NCI-H1048 (cell line): ENCODE measurements at places on chromosomes 12 and 14.

- DNase-seq: no peak
Measured at GRCh38 chr14:88437658-88438057, 52.2 kb downstream of the SPATA7 start.

DNA sequence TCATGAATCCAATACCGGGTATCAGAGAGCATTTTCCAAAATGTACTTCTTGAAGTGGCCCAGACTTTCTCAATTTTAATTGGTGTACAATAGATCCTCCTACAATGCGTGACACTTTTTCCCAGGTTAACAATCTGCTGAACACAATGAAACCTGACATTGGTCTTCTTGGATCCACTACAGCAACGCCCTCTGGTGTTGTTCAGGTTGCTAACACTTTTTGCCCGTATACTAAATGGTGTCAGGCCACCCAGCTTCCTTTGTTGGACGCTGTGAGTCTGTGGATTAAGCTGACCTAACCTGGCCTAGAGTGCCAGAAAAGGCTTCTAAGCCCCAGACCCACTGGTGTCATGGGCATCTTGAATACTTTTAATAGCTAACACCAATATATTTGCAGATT lies 89.2 kb downstream of the KCNK10 start:
- no peak for DNase-seq

DNA sequence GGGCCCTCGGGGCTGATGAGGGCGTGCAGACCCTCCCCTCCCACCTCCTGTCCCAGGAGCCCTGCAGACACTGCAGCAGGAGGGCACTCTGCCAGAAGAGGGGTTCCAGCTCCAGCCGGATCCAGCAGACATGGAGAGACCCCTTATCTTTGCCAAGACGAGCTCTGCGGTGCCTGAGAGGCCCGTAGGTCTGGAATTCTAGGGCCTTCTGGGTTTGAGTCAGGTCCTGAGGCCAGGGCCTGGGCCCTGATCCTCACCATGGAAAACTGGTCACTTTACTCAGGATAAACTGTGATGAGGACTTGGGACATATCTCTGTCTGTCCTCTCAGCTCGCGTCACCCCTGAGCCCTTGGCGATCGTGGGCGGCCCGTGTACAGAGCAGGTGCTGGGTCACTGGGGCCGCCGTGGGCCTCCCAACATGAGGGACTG lies 13.8 kb downstream of the MEG3 start:
- no peak for DNase-seq

- no peak for DNase-seq
Measured at GRCh38 chr14:74555476-74556050, 56.5 kb downstream of the LTBP2 start.

DNA sequence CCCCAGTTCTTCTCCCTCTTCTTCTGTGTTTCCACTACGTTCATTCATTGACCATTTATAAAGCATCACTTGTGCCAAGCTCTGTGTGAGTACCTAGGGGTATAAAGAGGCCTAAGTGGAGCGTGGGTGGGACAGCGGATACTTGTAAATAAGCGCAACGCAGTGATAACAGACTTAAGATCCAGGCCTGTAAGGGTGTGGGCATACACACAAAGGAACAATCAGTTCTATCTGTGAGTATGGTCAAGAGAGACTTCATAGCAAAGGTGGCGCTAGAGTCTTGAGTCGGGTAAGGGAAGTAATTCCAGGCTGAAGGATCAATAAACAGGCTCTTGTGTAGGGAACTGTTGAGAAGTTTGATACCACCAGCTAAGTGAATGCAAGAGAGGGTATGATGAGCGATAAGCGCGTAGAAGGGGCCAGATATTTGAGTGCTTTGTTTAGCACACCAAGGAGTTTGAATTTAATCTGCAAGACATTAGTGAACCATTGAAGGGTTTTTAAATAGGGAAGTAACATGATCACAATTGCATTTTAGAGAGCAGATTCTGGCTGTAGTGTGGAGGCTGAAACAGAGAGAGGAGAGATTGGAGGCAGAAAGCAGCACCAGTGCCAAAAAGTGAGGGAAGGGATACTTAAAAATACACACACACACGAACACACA lies 1.0 kb upstream of the GXYLT1 start:
- no peak for DNase-seq

GRCh38 chr14:102164241-102164641 lies 24.5 kb downstream of the WDR20 start:
- DNase-seq: no peak

DNA sequence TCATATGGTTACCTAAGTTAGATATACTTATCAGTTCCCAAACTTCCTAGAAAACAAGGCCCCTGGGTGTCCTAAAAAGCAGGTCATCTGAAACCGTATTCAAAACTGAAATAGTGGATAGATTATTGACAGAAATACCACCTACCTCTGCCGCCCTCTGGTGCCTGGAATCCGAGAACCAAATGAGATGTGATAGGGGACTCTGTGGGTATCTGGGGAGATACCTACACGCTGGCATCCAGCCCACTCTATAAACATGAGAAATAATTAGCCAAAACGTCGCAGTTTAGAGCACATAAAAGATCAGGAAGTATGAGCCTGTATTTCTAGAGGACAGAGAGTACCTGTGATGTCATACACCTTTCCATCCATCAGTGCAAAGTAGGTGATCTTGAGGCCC lies 4.4 kb downstream of the ORMDL2 start:
- DNase-seq: no peak

DNA sequence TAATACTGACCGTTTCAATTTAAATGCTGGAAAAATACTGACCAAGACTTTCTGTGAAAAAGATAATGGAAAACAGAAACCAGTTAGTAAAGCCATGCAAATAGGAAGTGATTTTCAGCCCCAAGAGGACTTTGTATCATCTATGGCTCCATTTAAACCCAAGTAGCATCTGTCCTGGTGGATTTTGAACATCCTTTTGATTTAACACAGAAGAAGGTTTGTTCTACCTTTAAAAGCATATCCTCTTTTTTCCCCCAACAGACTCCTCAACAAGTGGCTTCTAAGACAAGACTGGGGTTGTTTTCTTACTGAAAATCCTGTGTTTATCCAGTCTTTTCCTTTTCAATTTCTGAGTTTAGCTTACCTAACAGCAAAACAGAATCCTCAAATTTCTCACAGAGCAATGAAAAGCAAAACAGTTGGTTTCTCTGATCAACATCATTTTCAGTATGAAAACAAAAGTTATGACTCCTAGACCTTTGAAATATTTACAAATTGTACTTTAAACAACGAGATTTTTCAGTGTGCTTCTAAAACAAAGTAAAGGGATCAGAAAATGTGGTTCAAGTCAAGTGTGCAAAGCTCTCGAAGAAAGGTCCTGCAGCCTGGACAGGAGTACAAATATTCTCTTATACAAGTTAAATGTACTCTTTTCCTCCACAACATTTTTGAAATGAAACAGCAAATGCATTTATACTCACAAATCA lies 2.9 kb downstream of the PHLDA1 start:
- no peak for DNase-seq

DNA sequence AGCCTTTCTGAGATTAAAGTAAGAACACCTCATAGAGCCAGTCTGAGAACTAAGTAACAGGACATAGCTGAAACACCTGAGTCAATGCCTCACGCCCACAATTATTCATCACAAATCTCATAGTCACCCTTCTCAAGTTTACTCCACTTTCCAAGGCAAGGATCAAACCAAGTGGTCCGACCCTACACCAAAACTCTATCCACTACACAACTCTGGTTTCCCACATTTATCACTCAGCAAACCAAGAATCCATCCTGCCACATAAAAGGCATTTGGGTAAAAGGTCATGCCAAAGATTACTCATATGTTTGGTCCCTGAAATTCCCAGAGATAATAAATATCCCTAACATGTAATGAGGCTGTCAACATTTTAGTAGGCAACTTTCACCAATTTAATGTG lies 144.1 kb downstream of the RPAP3 start:
- no peak for DNase-seq

DNA sequence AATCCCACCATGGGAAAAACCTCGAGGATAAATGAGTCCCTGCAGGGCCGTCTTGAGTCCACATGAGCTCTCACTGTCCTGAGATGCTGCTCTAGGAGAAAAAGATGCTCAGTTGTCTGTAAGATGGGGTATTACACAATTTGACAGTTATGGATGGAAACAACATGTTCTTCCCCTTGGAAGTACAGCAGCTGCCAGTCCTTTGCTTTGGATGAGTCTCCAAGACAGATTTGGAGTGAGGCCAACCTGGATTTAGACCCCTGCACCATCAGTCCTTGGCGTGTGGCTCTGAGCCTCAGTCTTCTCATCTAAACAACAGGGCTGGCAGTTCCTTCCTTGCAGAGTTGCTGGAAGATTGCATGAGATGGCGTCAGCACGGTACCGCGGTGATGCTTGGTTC lies 309.1 kb upstream of the FKBP4 start:
- DNase-seq: no peak

DNA sequence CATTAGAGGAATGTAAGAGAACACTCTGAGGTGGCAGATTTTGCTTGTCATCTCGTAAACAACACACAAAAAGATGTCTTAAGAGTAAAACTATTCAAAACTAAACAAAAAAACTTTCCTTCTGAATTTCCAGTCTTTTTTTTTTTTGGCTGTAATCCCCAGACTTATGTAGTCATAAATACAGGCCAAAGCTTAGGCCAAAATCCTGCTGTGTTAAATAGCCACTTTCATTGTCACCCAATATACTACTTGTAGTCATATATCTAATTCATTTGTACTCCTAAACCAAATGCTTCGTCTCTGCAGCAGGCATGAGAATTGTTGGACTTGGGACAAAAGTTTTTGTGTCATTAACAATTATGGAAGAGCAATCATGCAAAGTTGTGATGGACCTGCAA lies 103.5 kb upstream of the ATF1 start:
- DNase-seq: no peak

GRCh38 chr12:51195841-51196240 lies 22.0 kb downstream of the POU6F1 start:
- DNase-seq: no peak

DNA sequence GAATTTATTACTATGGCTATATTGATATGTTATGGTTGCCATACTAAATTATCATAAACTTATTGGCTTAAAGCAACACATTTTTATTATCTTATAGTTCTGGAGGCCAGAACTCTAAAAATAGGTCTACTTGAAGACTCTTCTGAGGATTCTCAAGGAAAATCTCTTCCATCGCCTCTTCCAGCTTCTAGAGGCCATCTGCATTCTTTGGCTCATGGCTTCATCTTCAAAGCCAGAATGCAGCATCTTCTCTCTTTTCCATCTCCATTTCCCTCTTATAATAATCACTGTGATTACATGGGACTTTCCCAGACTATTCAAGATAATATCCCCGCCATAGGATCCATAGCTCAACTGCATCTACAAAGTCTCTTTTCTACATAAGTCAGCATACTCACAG lies 385.4 kb downstream of the RMST start:
- no peak for DNase-seq

GRCh38 chr14:77043177-77043983 lies 14.9 kb upstream of the IRF2BPL start:
- no peak for DNase-seq

- no peak for DNase-seq
Measured at GRCh38 chr12:109711596-109712461, 1.8 kb upstream of the FAM222A start.

- no peak for DNase-seq
Measured at GRCh38 chr12:121464331-121464730, 64.4 kb downstream of the RNF34 start.

- no peak for DNase-seq
Measured at GRCh38 chr14:104320611-104321086, 182.3 kb downstream of the KIF26A start.

DNA sequence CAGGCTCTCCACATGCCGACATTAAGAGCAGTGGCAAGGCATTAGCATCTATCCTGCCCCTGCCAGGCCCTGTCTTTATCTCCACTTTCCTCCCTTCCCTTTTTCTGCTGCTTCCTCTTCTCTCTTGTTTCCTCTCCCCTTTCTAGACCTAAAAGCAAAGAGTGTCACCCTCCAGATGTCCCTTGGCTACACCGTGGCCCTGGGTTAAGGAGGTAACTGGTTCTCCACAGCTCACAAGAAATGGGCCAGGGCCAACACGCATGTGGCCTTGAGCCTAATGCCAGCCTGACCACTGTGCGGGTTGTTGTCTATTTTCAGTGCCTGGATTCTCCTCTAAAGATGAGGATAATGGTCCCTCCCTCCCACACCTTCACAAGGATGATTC lies 41.7 kb upstream of the DDX11 start:
- DNase-seq: no peak

DNA sequence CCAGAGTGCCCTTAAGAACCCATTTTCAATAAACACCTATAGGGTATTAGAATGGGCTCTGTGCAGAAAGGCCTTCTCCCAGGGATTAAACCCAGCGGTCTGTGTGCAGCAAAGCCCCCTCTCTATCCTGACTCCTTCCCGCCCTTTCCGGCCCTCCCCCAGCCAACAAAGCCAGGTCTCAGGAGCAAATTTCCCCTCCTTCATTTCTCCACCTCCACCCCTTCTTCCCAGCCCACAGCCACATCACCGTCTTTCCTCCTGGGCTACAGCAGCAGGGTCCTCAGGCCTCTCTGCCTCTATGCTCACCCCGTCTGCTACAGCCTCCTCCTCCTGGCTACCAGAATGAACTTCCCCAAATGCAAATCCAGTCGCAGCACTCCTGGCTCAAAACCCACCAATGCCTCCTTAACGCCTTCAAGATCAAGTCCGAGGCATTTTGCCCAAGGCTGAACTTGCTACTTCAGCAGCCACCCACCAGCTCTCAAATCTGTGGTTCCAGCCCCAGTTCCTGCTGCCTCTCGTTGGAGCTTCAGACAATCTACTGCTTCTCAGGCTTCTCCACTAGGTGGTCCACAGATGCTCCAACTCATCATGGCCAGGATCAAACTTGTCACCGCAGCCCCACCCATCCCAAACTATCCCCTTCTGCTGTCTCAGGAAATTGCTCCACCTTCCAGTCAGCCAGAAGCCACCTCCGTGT lies 134.8 kb downstream of the BCL11B start:
- no peak for DNase-seq

DNA sequence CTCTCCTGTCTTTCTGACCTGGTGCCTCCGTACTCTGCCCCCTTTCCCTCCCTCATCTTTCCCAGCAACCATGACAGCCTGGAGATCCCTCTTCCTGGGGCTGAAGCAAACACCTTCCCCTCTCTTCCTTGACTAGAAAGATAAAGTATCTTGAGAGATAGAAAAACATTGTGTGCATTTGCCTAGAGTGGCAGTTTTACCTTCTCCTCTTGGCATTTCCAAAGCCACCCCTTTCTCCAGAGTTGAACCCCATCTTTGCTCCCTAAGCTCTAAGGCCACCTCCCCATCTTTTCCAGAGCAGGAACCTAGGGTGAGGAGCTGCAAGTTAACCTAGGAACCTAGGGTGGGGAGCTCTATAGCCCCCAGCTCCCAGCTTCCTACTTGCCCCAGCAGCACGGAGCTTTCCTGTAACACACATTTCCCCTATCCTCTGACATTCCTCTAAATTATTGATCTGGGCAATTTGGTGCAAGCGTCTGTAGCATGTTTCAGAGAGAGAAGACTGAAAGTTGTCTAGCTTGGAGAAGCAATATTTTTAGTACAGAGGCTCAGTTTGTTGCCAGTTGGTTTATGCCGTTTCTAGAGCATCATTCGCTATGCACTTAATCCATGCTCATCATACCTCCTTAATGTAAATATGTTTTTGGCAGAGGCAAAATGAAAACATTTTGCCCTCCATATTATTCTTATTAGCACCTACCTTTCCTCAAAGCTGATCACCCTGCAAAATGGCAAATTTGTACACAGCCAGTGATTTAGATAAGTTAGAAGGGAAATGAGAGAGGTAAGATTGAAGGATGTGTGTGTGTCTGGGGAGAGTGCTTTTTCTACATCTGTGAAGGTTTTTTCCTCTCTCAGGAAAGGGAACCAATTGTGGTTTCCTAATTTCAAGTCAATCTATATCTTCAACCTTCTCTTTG lies 5.4 kb upstream of the TBX3 start:
- no peak for DNase-seq
